ENCODE measurements at places on chromosomes 3 and 15. TPM values are rescaled to one million over a fixed set of nuclear protein-coding genes. Genes with fewer than 3 reads are reported as not detected.

Gene ZPLD1
- 0.19 TPM for total RNA-seq

Gene SPATA12
- not detected for total RNA-seq

Gene SIDT1
- 0.28 TPM for total RNA-seq

Gene TRA2B
- 95.0 TPM for total RNA-seq

Gene TAGLN3
- 0.85 TPM for total RNA-seq

Gene C3orf62
- total RNA-seq, result 0.28 TPM

Gene ALS2CL
- 3.7 TPM for total RNA-seq

Data from regular cardiac myocyte (primary cell).